Airway epithelial cell (primary cell): ENCODE measurements at places on chromosomes 4 and X. TPM values are rescaled to one million over a fixed set of nuclear protein-coding genes. Genes with fewer than 3 reads are reported as not detected.

NXF2 gene
- not detected in 2 replicates for total RNA-seq

MAGEA12 gene
- not detected in 2 replicates for total RNA-seq

DIPK2B gene
- total RNA-seq: not detected in 2 replicates

ERCC6L gene
- total RNA-seq: 5.8 and 6.9 TPM in 2 replicates

TLR1 gene
- 0.14 and 0.49 TPM in 2 replicates for total RNA-seq

GABRG1 gene
- total RNA-seq: not detected in 2 replicates

GLRB gene
- 0.42 and 0.78 TPM in 2 replicates for total RNA-seq
